ENCODE measurements at places on chromosomes 5 and 9.

DNA sequence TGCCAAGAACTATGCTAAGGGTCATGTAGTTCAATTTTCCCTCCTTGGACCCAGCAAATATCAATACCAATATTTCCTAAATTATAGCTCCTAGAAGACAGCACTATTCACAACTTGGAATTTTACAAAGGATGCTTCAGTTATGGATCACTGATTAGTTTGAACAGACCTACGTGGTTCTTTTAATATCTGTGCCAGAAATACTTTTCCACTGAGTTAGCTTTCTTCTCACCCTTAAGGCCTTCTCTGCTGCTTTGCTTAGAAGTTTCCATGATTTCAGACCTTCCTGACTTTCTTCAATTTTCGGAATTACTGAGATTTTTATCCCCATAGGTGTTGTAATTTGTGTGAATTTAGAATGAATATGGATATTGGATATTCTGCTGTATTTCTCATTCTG is 380.4 kb downstream of the PSAT1 start:
- no peak for DNase-seq

DNA sequence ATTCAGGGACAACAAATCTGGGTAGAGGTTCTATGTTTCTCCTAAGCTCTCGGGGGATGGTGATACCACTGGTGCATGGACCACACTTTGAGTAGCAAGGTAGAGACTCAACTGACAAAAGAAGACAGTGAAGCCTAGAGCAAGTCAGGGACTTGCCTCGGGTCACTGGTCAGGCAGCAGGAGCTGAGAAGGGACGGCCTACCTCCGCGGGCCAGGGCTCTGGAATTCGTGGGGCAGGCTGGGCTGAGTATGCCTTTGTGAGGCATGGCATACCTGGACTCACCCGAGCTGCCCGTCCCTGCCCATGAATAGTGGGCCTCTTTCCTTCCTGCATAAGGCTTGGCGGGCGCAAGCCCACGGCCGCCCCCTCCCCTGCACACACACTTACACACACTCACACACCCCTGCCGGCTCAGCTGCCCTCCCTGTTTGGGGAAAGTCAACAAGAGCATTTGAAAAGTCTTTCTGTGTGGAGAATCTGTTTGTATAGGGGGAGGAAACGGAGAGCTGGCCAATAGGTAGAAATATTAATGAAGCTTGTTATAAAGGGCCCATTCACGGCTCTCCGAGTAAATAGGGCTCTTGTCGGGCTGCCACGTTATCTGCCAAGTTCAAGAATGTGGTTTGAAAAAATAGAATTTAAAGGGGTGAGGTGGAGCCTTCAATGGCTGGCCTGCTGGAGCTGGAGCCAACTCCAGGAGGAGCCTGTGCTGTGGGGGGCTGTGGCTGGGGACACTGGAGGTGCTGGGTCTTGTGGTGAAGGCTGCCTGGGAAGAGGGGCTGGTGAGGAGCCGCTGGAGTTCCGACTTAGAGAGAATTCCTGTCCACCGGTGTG is 19.1 kb upstream of the KIF12 start:
- no peak for DNase-seq

- DNase-seq, result no peak
Measured at GRCh38 chr9:84592918-84593317, 76.6 kb upstream of the NTRK2 start.

DNA sequence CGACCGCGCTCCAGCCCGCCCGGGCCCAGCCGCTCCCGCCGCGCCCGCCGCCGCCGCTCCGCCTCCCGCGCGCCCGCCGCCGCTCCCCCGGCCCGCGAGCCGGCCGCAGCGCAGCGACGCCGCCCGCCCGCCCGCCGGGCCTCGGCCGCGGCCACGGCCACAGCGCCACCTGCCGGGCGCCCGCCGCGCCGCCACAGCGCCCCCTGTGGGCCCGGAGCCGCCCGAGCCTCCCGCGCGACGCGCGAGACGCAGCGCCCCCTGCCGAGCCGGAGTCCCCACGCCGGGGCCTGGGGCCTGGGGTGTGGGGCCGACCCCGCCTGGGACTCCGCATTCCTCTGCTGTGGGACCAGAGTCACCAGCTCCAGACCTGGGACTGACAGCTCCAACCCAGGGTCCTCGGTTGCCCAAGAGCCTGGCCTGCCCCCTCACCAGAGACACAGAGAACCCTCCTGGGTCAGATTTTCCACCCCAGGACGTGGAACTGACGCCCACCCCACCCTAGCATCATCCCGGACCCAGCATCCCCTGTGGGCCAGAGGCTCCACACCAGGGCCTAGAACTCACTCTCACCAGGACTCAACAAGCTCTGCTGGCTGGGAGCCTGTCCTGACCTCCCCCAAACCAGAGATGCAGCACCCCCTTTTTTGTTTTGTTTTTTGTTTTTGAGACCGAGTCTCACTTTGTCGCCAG is at the start of gene RAPGEF1:
TSS of gene RAPGEF1 (minus strand) at position 118 of the 690 bp plus-strand sequence. CDS start 246 bp downstream, outside the sequence.
- peak; percentile 86 for DNase-seq

DNA sequence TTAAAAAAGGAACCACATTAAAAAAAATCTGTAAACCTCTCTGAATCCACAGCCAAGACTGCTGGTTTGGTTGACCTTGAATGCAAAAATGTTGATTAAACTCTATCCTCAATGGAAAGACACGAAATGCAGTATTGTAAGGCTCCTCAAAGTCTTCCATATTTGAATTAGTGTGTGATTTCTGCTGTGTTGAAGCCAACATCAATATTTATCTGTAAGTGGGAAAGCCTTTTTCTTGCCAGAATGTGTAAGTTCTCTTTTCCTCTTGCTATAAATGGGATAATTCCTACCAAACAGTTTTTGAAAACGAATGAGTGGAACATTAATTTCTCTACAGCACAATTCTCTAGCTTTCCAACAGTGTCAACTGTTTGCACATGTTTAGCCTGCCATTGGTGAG is 422.1 kb upstream of the TNC start:
- no peak for DNase-seq

DNA sequence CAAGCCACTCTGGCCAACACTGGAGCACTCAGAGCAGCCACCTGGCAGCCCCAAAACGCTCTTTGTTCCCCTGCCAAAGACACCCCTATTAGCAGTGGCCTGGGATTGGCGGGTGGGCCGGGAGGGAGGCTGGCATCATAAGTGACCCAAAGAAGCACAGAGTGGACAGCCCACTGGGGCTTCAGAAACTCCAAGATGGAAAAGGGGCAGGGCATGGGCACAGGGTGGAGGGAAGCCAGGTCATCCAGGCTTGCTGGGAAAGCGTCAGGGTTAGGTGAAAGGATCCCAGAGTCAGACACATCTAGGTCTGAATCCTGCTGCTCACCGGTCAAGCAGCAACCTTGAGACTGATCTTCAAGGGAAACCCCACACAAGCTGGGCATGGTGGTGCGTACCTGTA is 14.8 kb downstream of the EEIG1 start:
- DNase-seq, result no peak

- DNase-seq, result no peak
Measured at GRCh38 chr9:127873886-127874285, 3.6 kb downstream of the AK1 start.

- no peak for DNase-seq
Measured at GRCh38 chr9:95333426-95333825, 15.9 kb upstream of the FANCC start.

GRCh38 chr5:98604721-98605425 is 168.6 kb upstream of the RGMB start:
- no peak for DNase-seq

GRCh38 chr5:32949286-32949970 is 238.3 kb downstream of the NPR3 start:
- no peak for DNase-seq

- no peak for DNase-seq
Measured at GRCh38 chr9:98455256-98456155, 200.1 kb upstream of the TBC1D2 start.

GRCh38 chr9:81183761-81184160 is 505.6 kb downstream of the TLE1 start:
- DNase-seq, result no peak

DNA sequence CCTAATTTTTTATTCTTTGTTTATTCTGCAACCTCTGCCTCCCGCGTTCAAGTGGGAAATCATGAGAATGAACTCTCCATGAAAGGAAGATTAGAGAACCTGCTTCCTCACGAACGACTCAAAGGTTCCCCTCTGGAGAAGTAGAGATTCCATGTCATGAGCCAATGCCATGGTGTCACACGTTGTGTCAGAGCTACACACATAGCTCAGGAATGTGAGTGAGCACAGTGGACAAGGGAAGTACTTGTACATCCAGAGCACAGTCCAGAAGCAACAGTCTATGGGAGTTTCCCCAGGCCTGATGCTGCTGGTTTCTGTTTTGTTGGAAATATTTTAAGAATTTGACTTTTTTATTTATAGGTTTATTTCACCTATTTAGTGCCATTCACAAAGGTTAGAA is 26.8 kb upstream of the PPP2CA start:
- no peak for DNase-seq

DNA sequence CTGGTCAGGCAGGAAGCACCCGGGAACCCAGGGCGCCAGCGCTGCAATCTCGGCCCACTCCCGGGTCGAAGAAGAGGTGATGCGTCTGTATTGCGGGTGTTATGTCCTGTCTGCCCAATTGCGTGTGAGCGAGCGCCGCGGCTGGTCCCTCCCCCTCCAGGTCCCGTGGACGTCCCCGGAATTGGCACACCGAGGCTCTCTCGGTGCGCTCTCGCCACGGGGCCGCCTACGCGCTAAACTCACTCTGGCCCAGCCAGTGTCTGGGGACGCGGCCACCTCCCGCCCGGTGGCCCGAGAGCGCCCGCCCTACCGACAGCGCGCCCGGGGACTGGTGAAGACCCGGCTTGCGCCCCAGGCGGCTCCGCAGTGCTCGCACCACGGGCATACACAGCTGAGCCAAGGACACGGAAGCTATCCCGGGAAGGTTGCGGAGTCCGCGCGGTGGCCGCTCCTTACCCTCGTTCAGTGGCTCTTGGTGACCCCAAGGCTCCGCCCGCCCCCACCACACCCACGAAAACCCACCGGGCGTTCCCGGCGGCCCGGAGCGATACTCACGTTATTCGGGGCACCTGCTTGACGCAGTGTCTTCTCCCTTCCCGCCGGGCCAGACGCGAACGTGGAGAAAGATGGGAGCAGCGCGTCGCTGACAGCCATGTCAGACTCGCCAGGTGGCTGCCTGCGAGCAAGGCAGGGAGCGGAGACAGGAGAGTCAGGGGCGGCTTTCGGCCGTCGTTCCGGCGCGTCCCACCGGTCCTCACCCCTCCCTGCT is 1.0 kb downstream of the KLF4 start:
- DNase-seq, result no peak

DNA sequence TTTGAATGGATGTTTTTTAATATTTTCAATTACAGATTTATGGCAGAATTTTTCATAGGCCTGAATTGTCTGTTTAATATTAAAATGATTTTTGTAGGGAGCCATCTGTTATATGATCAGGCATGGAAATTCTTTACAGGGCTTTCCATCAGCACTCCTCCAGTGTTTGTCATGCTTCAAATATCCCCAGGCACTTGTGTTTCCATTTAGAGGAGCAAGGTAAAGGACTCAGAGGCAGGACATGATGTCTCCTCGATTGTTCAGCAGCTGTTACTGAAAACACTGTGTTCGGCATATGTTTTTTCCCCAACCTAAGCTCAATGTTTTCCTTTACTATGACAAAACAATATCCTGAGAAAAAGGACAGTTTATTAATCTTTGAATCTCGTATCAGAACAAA is 172.3 kb upstream of the RFX3 start:
- no peak for DNase-seq

Measured in activated CD8-positive, alpha-beta memory T cell treated with anti-CD3 and anti-CD28 coated beads for 48 hours (primary cell).